CD4-positive, alpha-beta T cell (primary cell): ENCODE measurements at places on chromosomes 6 and 20. TPM values are rescaled to one million over a fixed set of nuclear protein-coding genes. Genes with fewer than 3 reads are reported as not detected.

DNA sequence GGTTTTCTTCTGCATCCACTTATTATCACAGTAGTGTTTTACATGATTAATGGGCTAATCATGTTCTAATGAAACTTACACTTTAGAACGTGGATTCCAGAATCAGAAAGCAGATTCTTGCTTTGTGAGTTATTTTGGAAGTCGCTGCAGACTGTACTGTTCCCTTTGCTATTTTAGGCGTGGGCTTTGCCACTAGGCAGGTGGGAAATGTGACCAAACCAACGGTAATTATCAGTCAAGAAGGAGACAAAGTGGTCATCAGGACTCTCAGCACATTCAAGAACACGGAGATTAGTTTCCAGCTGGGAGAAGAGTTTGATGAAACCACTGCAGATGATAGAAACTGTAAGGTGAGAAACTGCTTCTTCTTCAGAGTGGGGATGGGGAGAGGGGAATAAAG, 598 bp downstream of the FABP7 start:
- DNase-seq, result no peak

- no peak for DNase-seq
Observed at GRCh38 chr20:58245181-58245891, 16.9 kb upstream of the ANKRD60 start.

- DNase-seq, result no peak
Observed at GRCh38 chr6:37940074-37940847, 120.7 kb downstream of the ZFAND3 start.

GRCh38 chr20:38563802-38564431, 17.1 kb upstream of the ADIG start:
- DNase-seq, result no peak

- DNase-seq, result no peak
Observed at GRCh38 chr6:31978831-31979230, 3.0 kb upstream of the C4A start.

GRCh38 chr6:50602292-50602691, 111.0 kb upstream of the TFAP2D start:
- no peak for DNase-seq

GRCh38 chr6:124294574-124295200, 491.0 kb downstream of the NKAIN2 start:
- no peak for DNase-seq

DNA sequence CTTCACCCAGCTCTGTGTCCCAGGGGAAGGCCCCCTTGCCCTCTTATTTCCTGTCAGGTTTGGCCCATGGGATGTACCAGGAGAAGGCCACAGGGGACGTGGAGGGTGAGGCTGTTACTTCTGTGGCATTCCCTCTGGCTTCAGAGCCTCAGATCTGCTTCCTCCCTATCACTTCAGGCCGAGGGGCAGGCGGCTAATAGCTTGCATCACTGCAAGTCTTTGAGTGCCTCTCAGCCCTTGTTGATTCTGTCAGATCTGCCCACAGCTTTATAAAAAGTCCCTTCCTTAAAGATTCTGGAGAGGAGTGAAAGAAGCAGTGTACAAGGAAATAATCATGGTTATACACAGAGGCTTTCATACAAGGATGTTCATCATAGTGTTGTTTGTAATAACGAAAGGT, 86.9 kb downstream of the LRFN2 start:
- DNase-seq, result no peak

DNA sequence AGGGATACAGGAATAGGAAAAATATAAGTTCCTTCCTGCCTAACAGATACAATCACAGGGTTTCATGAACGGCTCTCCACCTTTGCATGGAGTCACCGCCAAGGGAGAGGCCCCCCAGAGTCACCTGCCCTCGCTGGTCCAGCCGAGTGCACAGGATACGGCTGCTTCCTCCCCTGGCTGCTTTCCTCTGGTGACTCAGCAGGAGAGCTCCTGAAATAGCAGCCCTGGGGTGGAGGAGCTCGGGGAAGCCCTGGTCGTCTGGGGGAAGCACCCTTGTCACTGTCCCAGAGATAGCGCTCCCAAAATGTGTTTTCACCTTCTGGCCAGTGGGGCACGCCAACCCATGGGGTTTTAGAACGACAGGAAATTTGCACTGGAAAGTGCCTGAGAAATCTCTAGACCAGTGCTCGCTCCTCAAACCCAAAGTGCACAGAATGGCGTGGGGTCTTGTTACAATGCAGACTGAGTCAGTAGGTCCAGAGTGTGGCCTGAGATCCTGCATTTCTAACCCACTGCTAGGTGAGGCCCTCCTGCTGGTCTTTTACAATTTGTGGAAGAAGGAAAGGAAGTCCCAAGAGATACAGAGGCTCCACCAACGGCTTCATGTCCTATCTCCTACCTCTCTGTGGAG, 35.9 kb upstream of the FAM50B start:
- no peak for DNase-seq

GRCh38 chr20:641516-641875, 11.5 kb downstream of the SRXN1 start:
- DNase-seq, result no peak

The TMEM244 gene
- not detected for total RNA-seq

The SLC17A9 gene
- total RNA-seq, result 5.5 TPM
